ENCODE measurements at places on chromosomes 3 and 15. TPM values are rescaled to one million over a fixed set of nuclear protein-coding genes. Genes with fewer than 3 reads are reported as not detected.

The ZNF445 gene
- total RNA-seq = 9.2 TPM

The REC114 gene
- not detected for total RNA-seq

The CDC25A gene
- total RNA-seq = 2.8 TPM

The ADCY5 gene
- 1.3 TPM for total RNA-seq

The NDN gene
- 68.5 TPM for total RNA-seq

The ABCC5 gene
- total RNA-seq = 13.0 TPM
